Stimulated activated CD8-positive, alpha-beta memory T cell treated with anti-CD3 and anti-CD28 coated beads, Interleukin-15, amount 100 ng/mL, for 24 hours (primary cell): ENCODE measurements at places on chromosomes 6 and 20.

DNA sequence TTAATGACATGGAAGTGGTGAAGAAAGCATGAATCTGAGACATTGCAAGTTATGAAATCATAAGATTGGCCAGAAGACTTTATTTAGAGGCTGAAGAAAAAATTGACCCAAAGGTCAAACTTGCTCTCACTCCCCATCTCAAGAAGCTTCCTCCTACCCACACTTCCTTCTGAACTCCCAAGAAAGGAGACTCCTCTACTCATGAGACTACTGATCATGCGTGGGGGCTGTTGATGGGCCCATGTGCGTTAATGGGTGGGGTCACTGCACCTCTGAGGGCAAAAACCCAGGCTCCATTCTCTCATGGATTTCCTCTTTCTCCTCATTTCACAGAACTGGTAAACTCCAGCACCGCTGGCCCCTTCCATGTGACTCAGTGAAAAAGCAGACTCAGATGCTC is 470.6 kb upstream of the ARID1B start:
- no peak for DNase-seq

- peak; percentile 8 for DNase-seq
These were observed 15.8 kb upstream of the LIN28B start for GRCh38 chr6:104940893-104941728.

- no peak for DNase-seq
These were observed 238.9 kb downstream of the TBC1D7 start for GRCh38 chr6:13089296-13089994.

GRCh38 chr6:35485402-35485877 is 11.4 kb downstream of the TEAD3 start:
- no peak for DNase-seq
